ENCODE measurements at places on chromosomes 1 and 21.

DNA sequence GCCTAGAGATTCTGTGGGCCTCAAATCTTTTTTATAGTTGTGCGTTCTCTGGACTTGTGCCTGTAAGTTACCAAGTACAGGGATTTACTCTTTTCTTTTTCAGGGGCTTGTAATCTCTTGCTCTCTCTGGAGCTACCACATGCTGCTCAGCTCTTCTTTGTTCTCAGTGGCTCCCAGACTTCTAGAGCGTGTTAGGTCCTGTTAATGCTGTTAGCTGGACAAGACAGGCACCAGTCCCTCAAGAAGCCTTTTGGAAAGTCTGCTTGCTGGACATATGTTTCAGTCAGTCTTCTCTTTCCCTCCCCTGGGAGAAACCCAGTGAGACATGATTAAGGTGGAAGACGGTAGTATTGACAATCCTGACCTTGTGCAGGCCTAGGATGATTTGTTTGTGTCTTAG is 29.4 kb downstream of the KCNK2 start:
- DNase-seq, result no peak

DNA sequence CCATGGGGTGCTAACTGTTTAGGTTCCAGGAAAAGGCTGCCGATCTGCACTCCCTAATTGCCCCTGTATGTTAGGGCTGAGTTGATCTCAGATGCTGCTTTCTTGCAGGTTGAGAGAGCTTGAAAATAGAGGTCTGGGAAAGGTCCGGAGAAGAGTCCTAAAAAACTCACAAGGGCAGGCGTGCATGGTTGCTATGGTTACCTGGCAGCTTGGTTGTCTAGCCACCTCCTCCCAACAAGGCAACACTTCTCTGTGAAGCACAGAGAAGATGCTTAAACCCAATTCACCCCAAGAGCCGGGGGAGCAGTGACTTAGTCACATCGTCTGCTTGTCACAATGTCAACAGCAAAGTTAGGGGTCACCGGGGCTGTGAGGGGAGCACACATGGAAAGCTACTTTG is 31.0 kb upstream of the LRRC52 start:
- DNase-seq, result peak; percentile 12

GRCh38 chr1:228515200-228515834 is 28.1 kb downstream of the RNF187 start:
- no peak for DNase-seq

DNA sequence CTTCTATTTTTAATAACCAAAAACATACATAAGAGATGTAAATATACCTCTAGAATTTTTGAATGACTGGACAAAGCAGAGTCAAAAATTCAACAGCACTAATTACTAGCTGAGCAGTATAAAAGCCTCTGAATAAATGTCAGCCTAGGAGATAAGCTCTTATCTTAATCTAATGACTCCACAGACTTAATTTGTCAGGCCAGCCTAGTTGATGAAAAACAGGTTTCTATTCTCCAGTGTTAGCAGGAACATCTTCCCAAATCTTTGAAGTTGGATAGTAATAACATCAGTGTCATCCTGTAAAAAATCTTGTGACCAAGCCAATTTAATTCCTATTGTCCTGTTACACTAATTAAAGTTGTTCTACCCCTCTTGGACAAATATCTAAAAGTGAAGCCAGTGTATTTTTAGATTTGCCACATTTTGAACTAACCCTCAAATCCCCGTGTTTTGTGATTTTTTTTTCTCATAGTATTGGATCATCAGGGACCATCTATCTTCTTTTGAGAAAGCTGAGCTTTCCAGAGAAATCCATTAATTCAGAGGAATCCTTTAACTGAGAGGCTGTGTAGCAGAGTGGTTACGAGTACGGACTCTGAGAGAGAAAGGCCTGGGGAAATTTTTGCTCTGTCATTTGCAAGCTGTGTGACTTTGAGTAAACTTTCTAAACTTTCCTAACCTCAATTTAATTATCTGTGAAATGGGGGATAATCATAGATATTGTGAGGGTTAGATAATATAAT is 41.2 kb downstream of the LMO4 start:
- no peak for DNase-seq

DNA sequence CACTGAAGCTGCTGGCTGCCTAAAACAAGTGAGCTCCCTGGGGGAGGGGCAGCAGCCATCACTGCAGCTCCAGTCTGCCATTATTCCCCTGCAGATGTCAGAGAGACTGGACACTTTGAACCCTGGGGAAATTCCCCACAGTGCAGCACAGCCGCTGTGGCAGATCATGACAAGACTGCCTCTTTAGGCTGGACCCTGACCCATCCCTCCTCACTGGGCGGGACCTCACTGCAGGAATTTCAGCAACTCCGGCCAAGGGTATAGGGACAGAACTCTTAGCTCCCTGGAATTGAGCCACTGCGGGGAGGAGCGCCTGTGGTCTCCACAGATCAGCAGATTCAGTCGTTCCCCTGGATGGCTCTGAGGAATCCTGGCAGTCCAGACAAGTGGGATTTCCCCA is 964.6 kb downstream of the BRINP3 start:
- peak; percentile 11 for DNase-seq

GRCh38 chr1:195326325-195326724 is 1281.9 kb downstream of the KCNT2 start:
- DNase-seq, result no peak

DNA sequence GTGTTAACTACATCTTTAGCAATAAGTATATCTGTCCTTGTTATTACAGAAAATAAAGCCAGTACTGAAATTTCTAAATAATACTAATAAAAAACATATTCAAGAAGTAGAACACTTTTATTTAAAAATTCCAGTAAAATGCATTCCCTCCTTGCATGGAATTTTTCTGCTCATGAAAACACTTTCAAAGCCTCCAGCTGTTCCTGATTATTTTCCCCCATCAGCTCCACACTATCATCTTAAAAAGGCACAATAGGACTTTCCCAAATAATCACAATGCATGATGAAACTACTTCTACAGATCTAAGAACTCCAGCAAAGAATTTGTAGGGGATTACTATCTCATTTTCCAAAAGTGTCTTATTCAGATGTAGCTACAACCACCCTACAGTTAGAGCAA is 162.6 kb upstream of the USP25 start:
- DNase-seq, result no peak

DNA sequence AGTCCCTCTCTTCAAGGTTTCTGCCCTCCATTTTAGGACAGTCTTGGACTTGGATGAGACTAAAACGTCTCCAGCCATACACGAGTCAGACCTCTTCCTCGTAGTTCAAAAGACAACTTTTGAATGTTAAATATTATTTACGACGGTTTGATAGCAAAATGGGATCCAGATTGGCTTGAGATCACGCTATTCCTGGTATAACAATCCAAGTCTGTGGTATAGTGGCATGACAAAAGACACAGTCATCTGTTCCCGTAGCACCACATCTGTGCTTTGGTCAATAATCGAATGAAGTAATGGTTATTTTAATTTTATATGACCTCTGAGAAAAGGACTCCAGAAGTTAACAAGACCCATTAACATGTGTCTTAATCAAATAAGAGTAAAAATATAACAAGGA is 7.0 kb downstream of the PCP4 start:
- no peak for DNase-seq

DNA sequence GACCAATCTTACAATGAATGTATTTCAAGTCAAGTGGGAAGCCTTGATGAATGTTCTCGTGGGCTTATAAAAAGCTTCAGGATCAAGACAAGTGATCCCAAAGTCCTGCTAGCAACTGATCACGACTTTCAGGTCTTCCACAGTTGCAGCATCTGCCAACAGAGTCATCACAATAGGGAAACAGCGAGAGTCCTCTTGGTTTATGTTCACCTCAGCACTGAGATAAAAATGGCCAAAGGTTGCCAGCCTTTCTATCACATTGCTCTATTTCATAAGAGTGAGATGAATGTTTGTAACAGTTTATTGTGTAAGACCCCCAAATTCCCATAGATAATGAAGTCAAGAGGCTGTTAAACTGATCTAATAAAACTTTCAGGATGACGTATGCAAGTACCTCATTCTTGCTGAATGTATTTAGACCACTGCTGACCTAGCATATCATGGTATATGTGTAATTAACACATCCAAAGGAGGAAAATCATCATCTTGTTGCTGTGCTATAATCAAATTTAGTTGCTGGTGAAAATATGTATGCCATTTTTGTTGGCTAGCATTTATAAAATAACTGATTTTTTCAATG is 150.6 kb downstream of the TGFBR3 start:
- DNase-seq, result no peak

DNA sequence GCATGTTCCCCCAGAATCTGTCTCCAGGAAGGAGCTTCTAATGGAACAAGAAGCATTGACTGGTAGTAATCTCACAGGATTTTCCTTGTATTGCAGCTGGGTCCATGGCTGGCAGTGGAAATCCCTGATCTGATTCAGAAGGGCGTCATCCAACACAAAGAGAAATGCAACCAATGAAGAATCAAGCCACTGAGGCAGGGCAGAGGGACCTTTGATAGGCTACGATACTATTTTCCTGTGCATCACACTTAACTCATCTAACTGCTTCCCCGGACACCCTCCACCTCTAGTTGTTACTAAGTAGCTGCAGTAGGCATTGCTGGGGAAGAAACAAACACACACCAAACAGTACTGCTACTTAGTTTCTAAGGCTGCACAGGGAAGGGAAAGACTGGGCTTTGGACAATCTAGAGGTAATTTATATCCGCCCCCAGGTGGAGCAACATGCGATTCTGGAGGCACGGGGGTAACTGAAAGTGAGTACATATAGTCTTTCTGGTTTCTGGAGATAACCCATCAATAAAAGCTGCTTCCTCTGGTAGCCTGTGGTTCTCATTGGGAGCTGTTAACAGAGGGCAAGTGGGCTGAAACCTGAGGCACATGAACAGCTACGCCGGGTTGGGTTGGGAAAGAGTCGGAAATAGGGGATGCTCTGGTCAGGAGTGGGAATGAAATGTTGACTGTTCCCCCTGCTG is 837 bp upstream of the USP21 start:
- DNase-seq, result no peak

GRCh38 chr1:221824025-221824424 is 82.1 kb upstream of the DUSP10 start:
- no peak for DNase-seq

DNA sequence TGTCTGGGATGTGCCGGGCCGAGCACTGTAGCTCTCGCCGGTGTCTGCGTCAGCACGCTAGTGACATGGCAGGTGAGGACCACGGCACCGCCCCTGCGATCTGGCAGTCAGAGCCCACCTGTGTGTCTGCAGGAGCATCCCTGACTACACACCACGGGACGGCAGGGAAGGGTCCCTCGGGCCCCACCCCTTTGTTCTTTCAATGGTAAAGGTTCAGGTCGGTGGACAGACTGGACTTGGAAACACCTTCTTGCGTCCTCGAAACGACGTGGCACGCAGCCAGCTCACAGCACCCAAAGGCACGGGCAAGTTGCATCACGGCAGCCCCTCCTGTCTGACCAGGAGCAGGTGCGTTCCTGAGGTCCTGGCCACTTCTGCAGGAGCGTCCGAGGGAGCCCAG is 3.7 kb upstream of the SAMD11 start:
- DNase-seq, result no peak

GRCh38 chr1:112358798-112359408 is 37.1 kb upstream of the CTTNBP2NL start:
- DNase-seq, result peak; percentile 77

- no peak for DNase-seq
These were observed 234.1 kb upstream of the POGK start for GRCh38 chr1:166605137-166605536.

Data from WTC11 (cell line).